Osteoblast (primary cell): ENCODE measurements at places on chromosomes 7 and 10. TPM values are rescaled to one million over a fixed set of nuclear protein-coding genes. Genes with fewer than 3 reads are reported as not detected.
A peak's percentile ranks its signal among the peaks of the same experiment; 100 is the strongest.

DNA sequence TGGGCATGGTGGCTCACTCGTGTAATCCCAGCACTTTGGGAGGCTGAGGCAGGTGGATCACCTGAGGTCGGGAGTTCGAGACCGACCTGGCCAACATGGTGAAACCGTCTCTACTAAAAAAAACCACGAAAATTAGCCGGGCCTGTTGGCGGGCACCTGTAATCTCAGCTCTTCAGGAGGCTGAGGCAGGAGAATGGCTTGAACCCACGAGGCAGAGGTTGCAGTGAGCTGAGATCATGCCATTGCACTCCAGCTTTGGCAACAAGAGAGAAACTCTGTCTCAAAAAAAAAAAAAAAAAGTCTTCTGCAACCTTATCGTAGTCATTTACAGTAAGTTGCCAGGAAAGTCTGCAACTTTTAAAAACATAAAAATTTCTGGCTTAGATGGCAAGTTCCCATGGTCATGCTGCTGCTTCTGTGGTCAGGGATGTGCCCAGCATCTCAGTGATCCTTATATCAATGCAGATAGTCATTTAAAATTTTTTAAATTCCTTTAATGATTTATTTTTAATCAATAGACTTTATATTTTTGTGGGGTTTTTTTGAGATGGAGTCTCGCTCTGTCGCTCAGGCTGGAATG is 15.6 kb downstream of the SUFU start:
- peaks cover 27% of the 10 kb centered on the region for H3K4me1 ChIP-seq
- no peak for DNase-seq
- no peaks in the 10 kb centered on the region for H3K27me3 ChIP-seq
- no peak overlapping the region for H3K4me3 ChIP-seq
- H3K27ac ChIP-seq = no peak overlapping the region

DNA sequence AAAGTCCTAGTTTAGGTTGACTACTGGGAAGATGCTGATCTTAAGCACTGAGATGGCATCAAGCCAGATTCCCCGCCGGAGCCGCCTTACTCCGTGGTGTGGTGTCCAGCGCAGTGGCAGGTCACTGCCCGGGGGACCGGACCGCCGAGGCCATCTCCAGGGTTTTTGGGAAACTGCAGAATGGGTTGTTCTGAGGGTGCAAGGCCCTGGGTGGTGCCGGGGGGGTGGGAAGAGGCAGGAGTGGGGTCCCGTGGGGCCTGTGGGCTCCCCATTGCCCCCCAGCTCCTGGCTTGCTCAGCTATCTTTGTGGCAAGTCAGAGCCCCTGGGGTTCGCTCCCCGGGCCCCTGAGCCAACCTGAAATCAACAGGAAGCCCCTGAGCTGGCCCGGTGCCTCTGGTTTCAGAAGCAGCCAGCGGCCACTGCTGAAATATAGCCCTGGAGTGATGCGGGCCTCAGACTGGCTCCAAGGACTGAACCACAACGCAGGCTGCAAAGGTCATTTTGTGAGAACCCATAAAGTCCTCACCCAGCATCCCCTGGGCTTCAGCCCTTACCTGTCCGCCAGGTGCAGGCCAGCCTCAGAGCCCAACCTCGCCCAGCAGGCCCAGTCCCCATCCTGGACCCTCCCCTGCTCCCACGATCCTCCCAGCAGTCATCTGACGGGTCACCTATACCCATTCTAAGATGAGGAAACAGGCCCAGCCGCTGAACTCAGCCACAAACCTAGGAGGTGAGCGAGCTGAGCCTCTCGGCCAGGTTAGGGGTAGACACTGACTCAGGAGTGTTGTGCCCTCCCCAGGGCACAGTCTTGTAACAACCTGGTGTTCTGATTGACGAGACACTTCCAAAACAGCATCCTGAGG is 102.7 kb downstream of the PDGFA start:
- no peaks in the 10 kb centered on the region for H3K36me3 ChIP-seq
- no peaks in the 10 kb centered on the region for H3K27me3 ChIP-seq
- H3K27ac ChIP-seq = no peak overlapping the region
- no peaks in the 10 kb centered on the region for H3K4me1 ChIP-seq
- DNase-seq = peak; percentile 81

DNA sequence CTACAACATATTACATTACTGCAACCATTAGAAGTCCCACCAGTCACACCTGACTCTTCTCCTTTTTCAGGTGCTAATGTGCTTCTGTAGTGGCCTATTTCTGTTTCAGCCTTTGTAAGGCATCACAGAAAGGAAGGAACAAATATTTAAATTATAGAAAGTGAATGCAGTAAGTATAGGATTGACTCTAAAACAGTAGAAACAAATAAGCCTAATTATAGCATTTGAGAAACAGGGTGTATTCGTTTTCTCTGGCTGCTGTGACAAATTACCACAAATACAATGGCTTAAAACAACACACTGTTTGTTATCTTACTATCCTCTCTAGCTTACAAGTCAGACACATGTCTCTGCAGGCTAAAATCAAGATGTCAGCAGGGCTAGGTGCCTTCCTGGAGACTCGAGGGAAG is 69.4 kb downstream of the CCSER2 start:
- no peak overlapping the region for H3K27ac ChIP-seq
- H3K27me3 ChIP-seq = no peaks in the 10 kb centered on the region
- DNase-seq = no peak

GRCh38 chr7:149172534-149172920 is 22.8 kb upstream of the ZNF282 start:
- no peak overlapping the region for H3K27ac ChIP-seq
- no peak for DNase-seq
- H3K27me3 ChIP-seq = no peaks in the 10 kb centered on the region
- peaks cover 70% of the 10 kb centered on the region for H3K36me3 ChIP-seq
- H3K4me1 ChIP-seq = no peaks in the 10 kb centered on the region
- H3K4me3 ChIP-seq = no peak overlapping the region

The SGMS1 gene
- 60.4 and 68.0 TPM in 2 replicates for total RNA-seq

The CALY gene
- not detected in 2 replicates for total RNA-seq

DNA sequence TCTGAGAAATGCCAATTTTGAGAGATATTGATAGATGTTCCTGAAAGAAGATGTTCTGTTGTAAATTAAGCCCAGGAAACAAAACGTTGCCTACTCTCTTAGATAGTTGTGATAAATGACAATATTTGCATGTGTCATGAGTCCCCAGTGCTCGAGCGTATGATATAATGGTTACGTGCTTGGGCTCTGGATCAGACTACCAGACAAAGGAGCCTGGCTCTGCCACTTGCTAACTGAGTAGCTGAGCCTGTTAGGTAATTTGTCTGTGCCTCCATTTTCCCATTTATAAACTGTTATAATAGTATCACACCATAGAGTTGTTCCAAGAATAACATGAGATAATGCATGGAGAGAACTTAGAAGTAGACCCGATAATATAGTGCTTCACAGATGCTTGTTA is 1.8 kb downstream of the A1CF start:
- H3K4me3 ChIP-seq = no peak overlapping the region
- no peak overlapping the region for H3K27ac ChIP-seq
- no peaks in the 10 kb centered on the region for H3K36me3 ChIP-seq
- no peak for DNase-seq

- H3K27me3 ChIP-seq = no peaks in the 10 kb centered on the region
- H3K36me3 ChIP-seq = no peaks in the 10 kb centered on the region
- H3K4me1 ChIP-seq = peaks cover 5% of the 10 kb centered on the region
Observed at GRCh38 chr7:1032536-1033181, 11.7 kb upstream of the GPR146 start.

The LDB3 gene
- under 0.01 TPM in 2 replicates for total RNA-seq

The GLRX3 gene
- 70.1 and 74.9 TPM in 2 replicates for total RNA-seq

- H3K4me3 ChIP-seq = no peak overlapping the region
- H3K27me3 ChIP-seq = no peaks in the 10 kb centered on the region
- H3K4me1 ChIP-seq = peaks cover 31% of the 10 kb centered on the region
- H3K36me3 ChIP-seq = peaks cover 56% of the 10 kb centered on the region
- H3K27ac ChIP-seq = peak overlapping the region; percentile 84
- DNase-seq = no peak
Observed at GRCh38 chr7:100090527-100091410, 2.0 kb downstream of the COPS6 start.

GRCh38 chr10:130799532-130799931 is 512.0 kb downstream of the TCERG1L start:
- H3K4me1 ChIP-seq = no peaks in the 10 kb centered on the region
- no peak overlapping the region for H3K27ac ChIP-seq
- H3K36me3 ChIP-seq = no peaks in the 10 kb centered on the region
- H3K4me3 ChIP-seq = no peak overlapping the region
- no peaks in the 10 kb centered on the region for H3K27me3 ChIP-seq
- peak; percentile 46 for DNase-seq

GRCh38 chr7:17318146-17318545 is 19.7 kb downstream of the AHR start:
- H3K27me3 ChIP-seq = no peaks in the 10 kb centered on the region
- H3K36me3 ChIP-seq = peaks cover 44% of the 10 kb centered on the region
- DNase-seq = no peak
- peak overlapping the region; percentile 78 for H3K27ac ChIP-seq
- peaks cover 58% of the 10 kb centered on the region for H3K4me1 ChIP-seq

DNA sequence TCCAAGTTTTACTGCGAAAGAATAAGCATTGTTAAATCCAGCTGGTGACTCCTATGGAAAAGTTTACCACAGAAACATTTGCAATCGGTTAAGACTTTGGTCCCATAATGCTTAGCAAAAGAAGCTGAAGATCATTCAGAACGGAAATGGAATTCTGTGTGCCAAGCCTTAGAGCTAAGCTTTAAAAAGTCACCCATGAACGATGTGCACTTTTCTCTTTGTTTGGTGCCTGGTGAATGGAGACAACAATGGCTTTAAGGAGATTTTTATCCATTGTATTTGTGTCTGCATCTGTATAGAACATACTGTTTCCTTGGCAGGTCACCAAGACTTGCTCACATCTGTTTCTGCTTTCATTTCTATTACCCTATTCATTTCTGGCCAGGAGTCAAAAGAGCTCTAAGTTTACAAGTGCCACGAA is 26.3 kb upstream of the COL1A2 start:
- H3K4me1 ChIP-seq = peaks cover 40% of the 10 kb centered on the region
- H3K27ac ChIP-seq = peak overlapping the region; percentile 96
- DNase-seq = peak; percentile 59
- H3K4me3 ChIP-seq = peak overlapping the region; percentile 62

GRCh38 chr10:79424221-79425073 is 21.0 kb downstream of the ZCCHC24 start:
- H3K27ac ChIP-seq = no peak overlapping the region
- peaks cover 38% of the 10 kb centered on the region for H3K36me3 ChIP-seq
- H3K4me1 ChIP-seq = peaks cover 34% of the 10 kb centered on the region
- no peaks in the 10 kb centered on the region for H3K27me3 ChIP-seq
- no peak for DNase-seq

DNA sequence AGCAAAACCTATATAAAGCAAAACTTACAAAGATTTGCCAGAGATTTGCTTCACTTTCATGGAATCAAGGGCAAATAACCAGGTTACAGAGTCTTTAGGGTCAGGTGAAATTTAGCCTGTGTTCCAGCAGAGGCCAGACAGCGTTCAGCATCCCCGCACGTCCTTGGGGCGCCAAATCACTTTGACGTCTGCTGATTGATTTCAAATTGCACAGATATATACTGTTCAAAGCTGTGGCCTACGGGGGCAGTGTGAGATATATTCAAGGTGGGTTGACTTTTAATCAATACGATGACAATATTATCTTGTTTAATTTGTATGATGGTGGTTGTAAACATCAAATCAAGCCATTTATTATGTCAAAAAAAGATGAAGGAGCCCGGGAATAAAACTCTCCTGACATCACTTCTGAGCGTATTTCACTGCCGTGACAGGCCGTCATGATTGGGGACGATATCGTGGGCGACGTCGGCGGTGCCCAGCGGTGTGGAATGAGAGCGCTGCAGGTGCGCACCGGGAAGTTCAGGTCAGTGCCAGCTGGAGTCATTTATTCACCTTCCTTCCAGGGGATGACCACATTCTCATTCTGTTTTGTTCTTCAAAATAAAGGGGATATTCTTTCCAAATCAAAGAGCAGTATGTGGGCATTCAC is 55.2 kb downstream of the LHPP start:
- H3K27ac ChIP-seq = no peak overlapping the region
- no peaks in the 10 kb centered on the region for H3K4me1 ChIP-seq
- peak; percentile 27 for DNase-seq
- no peak overlapping the region for H3K4me3 ChIP-seq
- no peaks in the 10 kb centered on the region for H3K36me3 ChIP-seq
- H3K27me3 ChIP-seq = no peaks in the 10 kb centered on the region

- no peak for DNase-seq
- peaks cover 21% of the 10 kb centered on the region for H3K27me3 ChIP-seq
- no peaks in the 10 kb centered on the region for H3K36me3 ChIP-seq
Observed at GRCh38 chr10:126595160-126595559, 75.3 kb downstream of the C10orf90 start.

GRCh38 chr10:96389785-96390184 is 31.0 kb upstream of the OPALIN start:
- H3K27me3 ChIP-seq = peaks cover 20% of the 10 kb centered on the region
- no peak overlapping the region for H3K4me3 ChIP-seq
- no peak for DNase-seq
- no peaks in the 10 kb centered on the region for H3K36me3 ChIP-seq
